Stimulated activated CD4-positive, alpha-beta T cell treated with anti-CD3 and anti-CD28 coated beads, Interleukin-12 subunit alpha, Interleukin-12 subunit beta, amount 100 ng/mL, for 4 hours (primary cell): ENCODE measurements at places on chromosomes 3 and 15.

- DNase-seq: no peak
Observed at GRCh38 chr3:197454014-197454413, 101.8 kb downstream of the BDH1 start.

DNA sequence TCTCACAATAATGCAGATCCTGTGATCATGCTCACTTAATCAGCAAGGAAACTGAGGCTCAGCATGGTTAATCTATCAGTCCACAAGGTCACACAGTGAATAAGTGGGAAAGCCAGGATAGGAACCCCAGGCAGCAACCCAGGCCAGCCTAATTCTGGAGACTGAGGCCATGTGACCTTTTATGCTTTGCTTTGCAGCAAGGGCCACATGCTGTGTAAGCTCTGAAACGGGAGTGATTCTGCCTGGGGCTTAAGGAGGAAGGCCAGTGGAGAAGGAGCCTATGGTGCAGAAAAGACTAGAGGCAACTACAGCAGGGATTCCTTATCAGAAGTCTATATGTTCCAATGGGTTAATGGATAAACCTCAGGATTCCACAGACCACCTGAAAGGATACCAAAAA is 157.6 kb upstream of the PPP2R3A start:
- no peak for DNase-seq

GRCh38 chr3:162142511-162142910 is 645.9 kb downstream of the OTOL1 start:
- DNase-seq: no peak

DNA sequence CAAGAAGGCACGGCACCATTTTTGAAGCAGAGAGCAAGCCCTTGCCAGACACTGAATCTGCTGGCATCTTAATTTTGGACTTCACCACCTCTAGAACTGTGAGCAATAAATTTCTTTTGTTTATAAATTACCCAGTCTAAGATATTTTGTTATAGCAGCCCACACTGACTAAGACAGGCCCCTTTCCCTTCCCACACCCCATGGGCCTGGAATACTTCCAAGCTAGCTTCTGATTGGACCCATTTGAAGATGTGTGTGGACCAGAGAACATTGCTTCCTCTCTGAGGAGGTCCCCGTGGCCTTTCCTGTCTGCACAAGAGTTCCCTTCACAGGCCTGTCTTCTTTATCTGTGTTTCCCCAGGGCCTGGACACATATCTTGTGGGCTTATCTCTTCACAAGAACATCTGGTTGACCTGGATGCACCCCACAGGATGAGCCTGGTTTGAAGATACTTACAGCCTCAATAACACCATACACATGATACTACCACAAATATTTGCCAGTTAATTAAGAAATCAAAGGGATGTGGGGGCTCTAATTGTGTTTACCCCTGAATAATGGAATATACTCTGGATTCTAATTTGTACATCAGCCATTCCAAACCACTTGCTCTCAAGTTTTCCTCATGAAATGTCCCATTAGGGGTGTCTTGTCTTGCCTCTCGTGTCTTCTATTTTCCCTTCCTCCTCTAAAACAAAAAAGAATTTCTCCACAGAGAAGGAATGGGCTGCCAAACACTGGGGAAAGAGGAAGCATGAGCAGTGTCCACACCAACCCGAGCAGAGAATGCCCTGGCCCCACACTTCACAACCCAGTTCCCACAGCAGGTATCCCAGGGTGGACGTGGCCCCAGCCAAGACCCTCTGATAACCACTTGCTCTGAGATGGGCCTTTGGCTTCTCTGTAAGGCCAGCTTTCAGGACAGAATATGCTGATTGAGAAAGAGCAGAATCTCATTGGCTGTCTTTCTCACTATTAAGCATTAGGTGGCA is 42.5 kb downstream of the GLB1 start:
- no peak for DNase-seq

- peak; percentile 78 for DNase-seq
Observed at GRCh38 chr3:119293871-119294695, at the start of gene ARHGAP31. TSS of gene ARHGAP31 (plus strand) at chr3:119294383. CDS start at chr3:119294905, 522 bp downstream.
